ENCODE measurements at places on chromosomes 7 and 10.

GRCh38 chr7:265998-266850 is 23.7 kb upstream of the FOXL3 start:
- ATAC-seq, result no peak

GRCh38 chr7:8817448-8818036 is 384.1 kb downstream of the NXPH1 start:
- ATAC-seq, result no peak

GRCh38 chr10:97332591-97333350 is 1.8 kb downstream of the FRAT2 start:
- no peak for ATAC-seq

DNA sequence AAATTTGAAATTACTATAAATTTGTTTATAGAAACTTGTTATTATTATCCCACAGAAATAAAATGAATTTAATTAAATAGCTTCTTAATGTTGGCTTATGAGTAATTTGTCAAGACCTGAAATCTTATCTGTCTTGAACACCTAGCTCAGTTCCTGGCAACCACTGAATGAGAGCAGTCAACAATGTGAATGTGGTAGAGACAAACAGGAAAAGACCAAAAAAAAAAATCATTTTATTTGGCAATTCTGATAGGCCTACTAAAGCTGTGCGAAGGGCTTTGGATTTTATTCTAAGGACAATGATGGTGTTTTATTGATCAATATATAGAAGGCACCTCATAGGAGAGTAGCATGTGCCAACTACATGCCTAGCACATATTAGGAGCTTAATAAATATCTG is 127.8 kb upstream of the RSU1 start:
- no peak for ATAC-seq

- no peak for ATAC-seq
Measured at GRCh38 chr7:80581486-80582260, 56.8 kb upstream of the CD36 start.

GRCh38 chr10:35592441-35592840 is 12.7 kb upstream of the GJD4 start:
- no peak for ATAC-seq

DNA sequence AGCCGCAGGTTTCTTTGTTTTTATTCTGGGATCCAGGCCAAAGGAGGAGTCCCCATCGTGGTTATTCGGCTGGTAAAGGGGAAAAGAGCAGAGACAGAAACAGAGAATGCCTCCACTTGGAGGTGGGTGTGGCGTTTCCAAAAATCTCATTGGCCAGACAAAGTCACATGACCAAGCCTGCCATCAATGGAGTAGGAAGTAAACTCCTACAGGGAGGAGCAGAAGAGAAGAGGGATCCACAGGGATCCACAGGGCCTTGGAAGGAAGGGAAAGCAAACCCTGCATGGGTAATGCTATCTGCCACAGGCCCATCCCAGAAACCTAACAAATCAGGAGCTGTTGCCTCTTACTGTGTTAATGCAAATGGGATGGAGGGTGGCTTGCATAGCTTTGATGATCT is 425.7 kb upstream of the GALNT17 start:
- no peak for ATAC-seq

DNA sequence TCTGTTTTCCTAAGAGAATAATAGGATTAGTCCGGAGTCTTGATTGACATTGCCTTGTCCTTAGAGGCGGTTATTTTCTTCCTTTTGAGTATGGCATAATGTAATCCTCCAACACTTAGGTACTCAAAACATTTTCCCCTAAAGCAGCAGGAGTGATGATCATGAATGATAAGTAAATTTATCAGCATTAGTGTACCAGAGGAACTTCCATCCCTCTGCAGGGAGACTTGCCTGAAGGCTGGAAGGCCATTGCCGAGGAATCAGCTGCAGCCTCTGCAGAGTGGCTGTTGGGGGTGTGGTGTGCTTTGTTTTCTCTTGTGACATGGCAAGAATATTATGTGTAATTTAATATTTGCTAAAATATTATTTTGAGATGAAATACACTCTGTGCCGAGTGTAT is 56.8 kb downstream of the RAB11FIP2 start:
- ATAC-seq, result no peak

GRCh38 chr10:4267086-4267773 is 482.2 kb upstream of the KLF6 start:
- ATAC-seq, result no peak

DNA sequence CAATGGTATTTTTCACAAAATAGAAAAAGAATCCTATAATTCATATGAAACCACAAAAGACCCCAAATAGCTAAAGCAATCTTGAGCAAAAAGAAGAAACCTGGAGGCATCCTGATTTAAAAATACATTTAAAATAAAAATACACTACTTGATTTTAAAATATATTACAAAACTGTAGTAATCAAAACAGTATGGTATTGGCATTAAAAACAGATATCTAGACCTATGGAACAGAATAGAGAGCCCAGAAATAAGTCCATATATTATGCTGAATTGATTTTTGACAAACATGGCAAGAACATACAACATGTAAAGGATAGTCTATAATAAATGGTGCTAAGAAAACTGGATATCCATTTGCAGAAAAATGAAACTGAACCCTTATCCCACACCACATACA is 34.8 kb downstream of the CUBN start:
- no peak for ATAC-seq

DNA sequence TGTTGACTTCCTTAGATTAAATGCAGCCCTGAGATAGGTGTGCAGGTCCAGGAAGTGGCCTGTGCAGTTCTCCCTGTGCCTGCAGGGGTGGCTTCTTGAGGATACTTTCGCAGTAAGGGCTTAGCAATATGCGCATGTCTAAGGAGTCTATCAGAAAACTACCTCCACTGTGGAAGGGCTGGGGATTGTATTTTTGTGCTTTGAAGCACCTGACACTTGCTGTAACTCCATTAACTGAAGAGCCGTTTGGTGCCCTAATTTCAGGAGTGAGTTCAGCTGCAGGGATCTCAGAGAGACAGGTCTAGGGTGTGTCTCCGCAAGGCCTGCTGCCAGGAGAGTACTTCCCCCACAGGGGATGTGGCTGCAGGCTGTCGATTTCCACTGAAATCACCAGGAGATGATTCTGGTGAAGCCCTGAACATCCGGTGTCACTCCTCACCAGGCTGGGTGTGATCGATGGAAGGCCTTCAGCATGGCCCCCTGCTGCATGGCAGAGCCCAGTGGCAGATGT is 35.5 kb downstream of the IKZF1 start:
- no peak for ATAC-seq

GRCh38 chr7:37113661-37114355 is 334.9 kb downstream of the ELMO1 start:
- ATAC-seq, result no peak

DNA sequence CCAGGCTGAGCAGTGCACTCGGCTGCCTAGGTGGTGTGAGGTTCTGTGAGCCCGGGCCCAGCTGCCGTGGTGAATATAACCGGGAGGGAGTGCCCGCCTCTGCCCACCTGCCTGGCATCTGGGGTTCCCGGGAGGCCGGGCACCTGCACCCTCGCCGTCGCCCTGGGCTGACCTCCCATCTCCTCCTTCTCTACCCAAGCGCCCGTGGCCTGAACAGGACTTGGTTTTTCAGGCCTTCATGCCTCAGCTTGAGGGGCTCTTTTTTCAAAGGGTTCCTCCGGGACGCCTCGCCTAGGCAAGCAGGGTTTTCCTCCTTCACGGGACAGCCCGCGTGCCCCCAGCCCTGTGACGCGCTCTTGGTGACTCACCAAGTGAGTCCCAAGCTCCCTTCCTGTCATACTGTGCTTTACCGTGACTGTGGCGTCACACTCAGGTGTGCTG is 9.9 kb downstream of the INPP5A start:
- ATAC-seq, result no peak

GRCh38 chr10:69912589-69912988 is 110.9 kb downstream of the COL13A1 start:
- ATAC-seq, result no peak

- ATAC-seq, result no peak
Measured at GRCh38 chr10:82934429-82934828, 1059.4 kb downstream of the NRG3 start.

DNA sequence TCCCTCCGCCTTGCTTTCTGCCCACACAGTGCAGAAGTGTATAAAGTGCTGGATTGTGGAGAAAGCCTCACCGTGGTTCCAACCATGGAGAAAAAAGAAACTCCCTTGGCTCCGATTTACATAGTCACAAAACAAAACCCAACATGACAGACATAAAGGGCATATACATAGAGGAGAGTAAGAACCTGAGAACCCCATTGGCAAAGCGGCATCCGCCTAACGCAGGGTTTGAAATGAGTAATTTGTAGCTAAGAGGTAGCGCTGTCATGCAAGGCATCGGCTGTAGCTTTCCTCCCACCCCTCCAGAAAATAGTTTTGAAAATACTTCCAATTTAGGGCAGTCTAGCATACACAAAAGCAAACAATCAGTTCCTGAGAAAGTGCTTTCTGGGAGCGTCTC is 126.0 kb upstream of the NRBF2 start:
- no peak for ATAC-seq

DNA sequence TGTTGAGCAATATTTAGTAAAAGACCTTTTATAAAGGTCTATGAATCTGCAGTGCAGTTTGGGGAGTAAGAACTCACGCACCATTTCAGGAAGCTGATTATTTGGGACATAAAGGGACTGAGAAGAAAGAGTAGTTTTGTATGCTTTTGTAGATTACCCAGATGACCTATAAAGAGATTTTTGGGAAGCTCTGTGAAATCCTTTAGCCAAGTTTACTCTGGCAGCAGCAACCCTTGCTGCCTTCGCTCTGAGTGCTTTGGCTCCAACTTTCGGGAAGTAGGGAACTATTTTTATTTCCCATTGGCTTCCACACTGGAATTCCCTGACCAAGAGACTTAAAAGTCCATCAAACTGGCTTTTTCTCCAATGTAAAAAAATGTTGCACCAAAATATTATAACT is 1110.1 kb upstream of the PHF14 start:
- ATAC-seq, result no peak

DNA sequence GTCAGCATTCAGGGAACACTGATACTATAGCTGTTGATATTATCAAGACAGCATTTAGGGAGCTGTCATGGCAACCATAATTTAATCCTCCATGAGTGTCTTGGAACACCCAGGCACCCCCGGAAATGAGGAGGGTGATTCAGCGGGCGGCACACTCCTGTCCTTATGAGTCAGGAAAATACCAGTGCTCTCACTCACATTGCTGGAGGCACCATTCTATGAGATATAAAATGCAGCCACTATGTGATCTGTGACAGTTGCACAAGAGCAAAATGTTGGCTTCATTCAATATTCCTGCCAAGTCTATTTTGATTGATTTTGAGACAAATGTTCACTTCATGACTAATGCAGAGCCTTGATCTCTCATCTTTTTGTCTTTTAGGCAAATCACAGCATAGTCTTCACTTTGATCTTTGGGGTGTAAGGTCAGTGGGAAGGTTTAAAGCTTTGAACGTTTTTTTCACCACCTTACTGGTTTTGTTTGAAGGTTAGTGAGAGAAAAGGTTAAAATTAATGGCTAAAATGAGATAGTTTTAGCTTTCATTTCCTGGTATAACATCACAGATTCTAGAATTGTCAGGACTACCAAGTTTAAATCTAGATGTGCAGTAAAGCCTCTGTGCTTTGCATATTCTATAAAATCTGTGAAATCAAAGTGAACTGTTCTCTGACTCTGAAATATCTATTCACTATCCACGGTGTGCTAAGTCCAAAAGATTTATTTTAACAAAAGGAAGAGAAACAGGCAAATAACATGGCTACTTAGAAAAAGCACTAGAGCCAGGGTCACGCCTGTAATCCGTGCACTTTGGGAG is 12.4 kb upstream of the ARHGAP12 start:
- ATAC-seq, result peak; percentile 51
